ENCODE measurements at places on chromosomes 13 and 19.
A peak's percentile ranks its signal among the peaks of the same experiment; 100 is the strongest.

DNA sequence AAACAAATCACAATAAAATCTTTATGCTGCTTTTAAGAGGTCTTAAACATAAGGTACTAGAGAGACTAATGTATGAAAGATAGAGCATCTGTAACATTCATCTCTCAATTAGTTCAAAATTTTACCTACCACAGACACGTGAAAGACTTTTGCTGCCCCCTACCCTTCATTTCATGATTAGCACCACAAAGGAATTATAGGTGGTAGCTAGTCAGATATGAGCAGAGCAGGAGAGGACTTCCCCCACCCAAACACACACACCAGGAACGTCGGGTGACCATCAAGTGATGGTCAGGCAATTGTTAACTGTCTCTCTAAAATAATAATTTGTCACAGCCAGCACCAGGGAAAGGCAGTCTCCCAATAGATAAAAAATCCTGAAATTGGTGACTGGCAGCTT is 1531.7 kb upstream of the SPRY2 start:
- DNase-seq = no peak

DNA sequence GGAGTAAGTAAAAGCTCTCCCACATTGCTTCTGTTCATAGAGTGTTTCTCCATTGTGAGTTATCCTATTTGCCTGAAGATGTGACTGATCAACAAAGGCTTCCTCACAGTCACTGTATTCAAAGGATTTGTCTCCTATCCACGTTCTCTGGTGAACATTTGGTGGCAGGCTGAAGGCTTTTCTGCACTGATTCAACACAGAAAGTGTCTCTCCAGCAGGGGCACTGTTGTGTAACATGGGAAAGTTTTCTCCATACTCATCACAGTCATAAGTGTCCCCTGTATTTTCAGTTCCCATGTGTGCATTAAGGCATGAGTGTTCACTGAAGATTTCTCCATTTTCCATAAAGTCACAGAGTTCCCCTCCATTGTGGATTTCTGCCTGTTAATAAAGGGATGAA is 17.6 kb downstream of the ZNF121 start:
- no peak for DNase-seq

DNA sequence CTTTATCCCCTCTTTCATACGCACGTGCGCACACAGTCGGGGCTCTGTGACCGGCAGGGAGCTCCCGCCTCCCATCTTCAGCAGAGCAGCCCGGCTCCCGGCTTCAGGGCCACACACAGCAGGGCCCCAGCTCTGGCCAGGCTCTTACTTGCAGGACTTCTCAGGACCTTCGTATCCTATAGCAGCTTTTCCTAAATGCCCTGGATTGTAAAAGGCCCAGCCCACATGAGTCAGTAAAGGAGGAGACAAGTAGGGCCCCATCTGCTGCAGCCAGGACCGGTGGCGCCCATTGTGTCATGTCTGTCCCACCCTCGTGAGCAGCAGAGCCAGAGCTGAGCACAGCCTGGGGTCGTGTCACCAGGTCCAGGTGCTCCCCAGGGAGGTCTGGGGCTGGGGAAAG is 107.6 kb upstream of the VSTM2B start:
- no peak for DNase-seq

DNA sequence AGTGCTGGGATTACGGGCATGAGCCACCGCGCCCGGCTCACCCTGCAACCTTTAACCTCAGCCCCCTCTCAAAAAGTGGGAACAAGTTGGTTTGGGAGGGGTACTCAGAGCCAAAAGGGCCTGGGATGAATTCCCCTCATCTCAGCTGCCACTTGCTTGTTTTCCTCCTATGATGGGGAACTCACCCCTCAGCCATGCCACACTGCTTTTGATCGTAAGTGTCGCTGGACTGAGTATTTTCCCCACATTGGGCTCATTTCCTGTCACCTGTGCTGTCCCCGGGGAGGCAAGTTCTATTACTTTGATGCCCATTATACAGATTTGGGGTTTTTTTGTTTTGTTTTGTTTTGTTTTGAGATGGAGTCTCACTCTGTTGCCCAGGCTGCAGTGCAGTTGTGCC is 6.5 kb downstream of the R3HDM4 start:
- no peak for DNase-seq

DNA sequence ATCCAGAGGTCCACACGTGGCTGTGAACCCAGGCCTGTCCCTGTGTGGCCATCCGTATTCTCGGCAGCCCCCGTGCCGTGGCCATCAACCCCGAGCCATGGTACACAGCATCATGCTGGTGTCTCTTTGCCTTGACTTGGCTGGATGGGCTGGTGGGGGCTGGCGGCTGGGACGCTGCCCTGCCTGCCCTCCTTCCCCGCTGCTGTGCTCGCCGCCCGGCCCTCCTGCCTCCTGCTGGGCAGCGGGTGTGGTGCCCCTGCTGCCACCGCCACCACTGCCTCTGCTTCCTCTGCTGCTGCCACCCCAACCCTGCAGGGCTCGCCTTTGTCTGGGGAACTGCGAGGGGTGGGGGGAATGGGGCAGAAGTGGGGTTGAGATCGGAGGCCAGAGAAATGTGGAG is 19.7 kb upstream of the EHD2 start:
- no peak for DNase-seq

DNA sequence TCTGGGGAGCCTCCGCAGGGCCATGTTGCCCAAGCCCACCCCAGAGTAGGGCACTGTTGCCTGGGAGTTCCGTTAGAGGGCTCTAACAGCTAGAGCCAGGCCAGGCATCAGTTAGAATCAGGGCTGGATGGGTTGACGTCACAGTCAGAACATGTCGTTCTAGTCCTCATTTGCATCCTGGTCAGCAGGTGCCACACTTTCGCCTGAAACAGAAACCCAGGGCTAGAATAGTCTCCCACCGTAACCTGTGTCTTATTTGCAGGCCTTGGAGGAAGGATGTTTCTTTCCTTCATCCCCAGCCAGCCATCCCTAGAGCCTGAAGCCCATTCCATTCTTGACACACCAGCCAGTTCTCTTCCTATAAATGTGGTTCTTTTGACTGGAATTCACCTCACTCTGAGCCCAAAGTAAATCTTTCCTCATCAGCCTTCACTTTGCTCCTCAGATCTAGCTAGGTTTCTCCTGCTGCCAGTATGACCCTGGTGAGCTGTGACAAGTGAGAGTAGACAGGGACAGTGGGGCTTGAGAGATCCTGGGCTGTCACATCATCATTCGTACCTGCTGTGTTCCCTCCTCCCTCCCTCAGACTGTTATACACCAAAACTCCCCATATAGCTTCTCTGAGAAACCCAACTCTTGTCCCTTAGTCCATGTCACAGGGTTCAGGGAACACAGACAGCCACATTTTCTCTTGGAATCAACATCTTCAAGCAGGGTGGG is 12.2 kb upstream of the CCDC97 start:
- no peak for DNase-seq

- peak; percentile 57 for DNase-seq
Observed at GRCh38 chr13:101144808-101145419, 271.4 kb downstream of the NALCN start.

DNA sequence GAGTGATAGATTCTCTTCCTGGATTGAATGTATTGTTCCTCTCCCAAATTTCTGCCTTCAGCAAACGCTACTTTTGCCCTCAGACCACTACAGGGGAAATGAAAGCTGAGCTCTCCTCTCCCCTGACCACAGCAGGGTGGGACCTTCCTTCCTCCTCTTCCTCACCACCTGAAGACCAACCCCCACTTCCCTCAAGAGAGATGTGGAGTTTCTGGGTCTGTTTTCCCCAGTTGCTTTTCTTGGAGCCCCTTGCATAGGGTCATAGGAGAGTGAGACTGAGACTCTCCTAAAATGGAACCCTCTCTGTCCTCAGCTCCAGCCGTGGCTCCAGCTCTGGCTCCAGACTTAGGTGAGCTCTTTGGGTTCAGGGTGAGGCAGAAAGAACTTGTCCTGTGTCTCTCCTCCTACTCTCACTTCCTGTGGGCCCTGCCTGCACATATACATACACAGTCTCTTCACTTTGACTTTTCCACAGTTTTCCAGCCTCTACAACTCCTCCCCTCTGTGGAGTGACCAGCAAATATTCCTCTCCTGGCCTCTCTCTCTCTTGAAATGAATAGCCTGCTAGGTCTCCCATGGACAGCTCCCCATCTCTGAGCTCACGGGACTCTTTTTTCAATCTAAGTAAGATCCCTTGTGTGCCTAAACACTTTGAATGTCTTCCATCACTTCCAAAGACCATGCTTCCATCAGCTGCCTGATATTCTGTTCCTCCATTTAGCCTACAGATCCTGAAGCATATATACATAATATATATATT is 19.2 kb upstream of the ZNF175 start:
- no peak for DNase-seq

DNA sequence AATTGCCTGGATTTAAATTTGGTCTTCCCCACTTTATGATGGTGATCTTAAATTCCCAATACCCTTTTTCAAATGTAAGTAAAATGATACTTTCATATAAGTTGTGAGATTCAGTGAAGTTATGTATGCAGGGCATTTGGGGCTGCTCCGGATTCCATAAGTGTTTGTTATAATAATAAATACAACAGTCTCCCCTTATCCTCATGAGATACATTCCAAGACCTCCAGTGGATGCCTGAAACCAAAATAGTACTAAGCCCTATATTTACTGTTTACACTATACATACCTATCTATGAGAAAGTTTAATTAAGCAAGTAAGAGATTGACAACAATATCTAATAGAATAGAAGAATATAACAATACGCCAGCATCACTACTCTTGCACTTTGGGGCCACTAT is 2237.8 kb downstream of the PCDH9 start:
- no peak for DNase-seq

- no peak for DNase-seq
Observed at GRCh38 chr19:55669418-55670279, 5.4 kb upstream of the EPN1 start.

- DNase-seq = no peak
Observed at GRCh38 chr19:39077323-39077722, 6.8 kb upstream of the ACP7 start.

DNA sequence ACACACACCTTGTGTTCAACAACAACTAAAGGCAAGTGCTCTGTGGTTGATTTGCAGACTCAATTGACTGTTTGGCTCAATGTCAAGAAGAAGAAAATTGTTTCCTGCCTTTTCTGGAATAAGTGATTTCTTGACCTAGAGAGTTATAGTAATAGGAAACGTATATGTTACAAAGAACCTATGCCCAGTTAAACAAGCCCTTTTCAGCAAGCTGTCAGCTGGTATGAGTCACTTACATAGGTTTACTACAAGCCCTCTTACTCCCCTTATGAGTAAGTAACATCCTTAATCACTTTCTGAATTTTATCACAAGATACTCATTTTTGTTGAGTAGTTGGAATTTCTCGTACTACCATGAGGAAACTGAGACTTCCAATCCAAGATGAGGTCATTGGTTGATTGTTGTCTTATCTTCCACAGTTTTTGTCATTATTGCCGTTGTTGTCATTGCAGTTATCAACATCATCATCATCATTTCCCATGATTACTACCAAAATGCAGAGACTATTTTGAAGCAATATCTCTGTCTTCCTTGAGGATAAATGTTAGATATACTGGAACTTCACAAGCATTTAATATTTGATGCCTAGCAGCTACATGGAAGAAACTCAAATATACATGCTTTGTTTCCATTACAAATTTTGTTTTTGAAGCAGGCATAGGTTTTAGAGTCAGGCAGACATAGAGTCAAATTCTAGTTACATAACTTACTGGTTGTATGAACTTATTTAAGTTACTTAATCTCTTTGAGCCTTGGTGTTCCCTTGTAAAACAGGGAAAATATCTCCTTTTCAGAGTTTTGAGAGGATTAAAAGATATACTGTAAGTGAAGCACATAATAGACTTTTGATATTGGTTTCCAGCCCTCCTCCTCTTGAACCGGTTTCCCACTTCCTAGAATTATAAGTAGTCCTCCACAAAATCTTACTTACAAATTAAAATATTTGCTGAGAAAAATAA is 106.0 kb downstream of the RAP2A start:
- DNase-seq = no peak

DNA sequence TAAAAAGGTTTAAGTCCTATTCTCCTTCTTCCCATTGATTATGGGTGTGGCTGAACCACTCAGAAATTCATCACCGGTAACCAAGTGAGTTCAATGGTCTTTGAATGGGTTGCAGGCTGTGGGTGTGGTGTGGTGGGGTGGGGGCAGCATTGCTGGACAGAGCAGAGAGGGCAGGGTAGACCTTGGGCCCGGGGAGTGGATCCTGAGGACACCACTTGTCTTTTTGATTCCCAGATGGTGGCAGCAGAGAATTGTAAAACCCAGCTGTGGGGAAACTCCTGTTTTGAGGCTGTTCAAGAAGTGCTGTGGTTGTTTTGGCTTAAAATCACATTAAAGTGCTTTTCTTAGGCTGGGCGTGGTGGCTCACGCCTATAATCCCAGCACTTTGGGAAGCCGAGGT is 45.8 kb upstream of the RGCC start:
- peak; percentile 63 for DNase-seq

DNA sequence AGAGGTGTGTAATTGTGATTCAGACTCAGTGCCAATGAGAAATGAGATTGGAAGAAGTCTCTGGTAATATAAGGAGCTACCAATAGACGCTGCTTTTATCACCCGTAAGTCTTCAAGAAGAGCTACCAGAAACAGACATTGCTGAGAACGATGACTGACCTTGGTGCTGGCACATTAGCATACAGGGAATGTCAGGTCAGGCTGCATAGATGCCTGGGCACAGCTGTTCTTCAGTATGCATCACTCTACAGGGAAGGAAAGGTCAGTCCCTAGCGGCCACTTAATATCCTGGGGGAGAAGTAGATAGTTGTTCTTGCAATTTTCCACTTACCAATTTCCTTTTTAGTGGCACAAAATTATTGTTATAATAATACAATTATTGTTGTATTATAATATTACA is 380.4 kb downstream of the PCDH9 start:
- no peak for DNase-seq

- peak; percentile 10 for DNase-seq
Observed at GRCh38 chr19:12194827-12195731, 32.2 kb downstream of the ZNF136 start.

GRCh38 chr19:19170873-19171672 is 1.0 kb upstream of the MEF2B start:
- no peak for DNase-seq

DNA sequence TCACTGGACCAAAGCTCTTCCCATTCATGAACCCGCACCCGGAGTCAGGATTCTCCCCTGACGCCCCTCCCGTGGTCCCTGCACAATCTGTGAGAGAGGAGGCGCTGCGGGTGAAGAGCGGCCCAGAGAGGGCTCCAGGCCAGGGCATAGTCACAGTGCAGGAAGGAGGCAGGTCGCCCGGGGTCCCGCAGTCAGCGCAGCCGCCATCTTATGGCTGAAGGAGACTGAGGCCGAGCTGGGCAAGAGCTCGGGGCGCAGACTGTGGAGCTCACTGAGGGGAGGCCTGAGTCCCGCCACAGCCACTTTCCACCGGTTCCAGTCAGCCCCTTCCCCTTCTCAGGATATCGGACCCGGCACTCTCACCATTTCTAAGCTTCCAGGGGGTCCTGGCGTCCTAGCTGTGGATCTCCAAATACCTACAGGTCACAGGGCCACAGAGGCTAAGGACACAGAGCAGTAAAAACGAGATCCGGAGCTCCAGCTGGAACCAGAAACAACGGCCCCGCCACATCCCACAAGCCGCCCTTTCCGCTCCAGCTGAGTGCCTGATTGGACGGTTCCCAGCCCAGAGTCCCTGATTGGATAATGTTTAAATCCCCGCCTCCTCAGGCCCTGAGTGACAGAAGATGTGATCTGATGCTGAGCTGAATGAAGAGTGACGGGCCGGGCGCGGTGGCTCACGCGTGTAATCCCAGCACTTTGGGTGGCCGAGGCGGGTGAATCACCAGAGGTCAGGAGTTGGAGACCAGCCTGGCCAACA is at the start of gene ZNF99:
ZNF99 (minus strand) TSS at position 501 of the 760 bp plus-strand sequence; CDS start at position 366, 135 bp downstream.
- no peak for DNase-seq

- no peak for DNase-seq
Observed at GRCh38 chr19:57437931-57438330, 2.8 kb downstream of the ZNF749 start.

- no peak for DNase-seq
Observed at GRCh38 chr19:45477713-45478453, 10.1 kb downstream of the FOSB start.

Measured in GM03348 (cell line).